MCF 10A (cell line): ENCODE measurements at places on chromosomes 1 and 21. TPM values are rescaled to one million over a fixed set of nuclear protein-coding genes. Genes with fewer than 3 reads are reported as not detected.

The CD1D gene
- 0.19 and 0.22 TPM in 2 replicates for total RNA-seq

The SPRR1A gene
- not detected in 2 replicates for total RNA-seq

The OPTC gene
- not detected in 2 replicates for total RNA-seq

The LAMC2 gene
- 751 and 884 TPM in 2 replicates for total RNA-seq

The ZYG11A gene
- not detected in 2 replicates for total RNA-seq
